ENCODE measurements at places on chromosomes 11 and 22. TPM values are rescaled to one million over a fixed set of nuclear protein-coding genes. Genes with fewer than 3 reads are reported as not detected.

DNA sequence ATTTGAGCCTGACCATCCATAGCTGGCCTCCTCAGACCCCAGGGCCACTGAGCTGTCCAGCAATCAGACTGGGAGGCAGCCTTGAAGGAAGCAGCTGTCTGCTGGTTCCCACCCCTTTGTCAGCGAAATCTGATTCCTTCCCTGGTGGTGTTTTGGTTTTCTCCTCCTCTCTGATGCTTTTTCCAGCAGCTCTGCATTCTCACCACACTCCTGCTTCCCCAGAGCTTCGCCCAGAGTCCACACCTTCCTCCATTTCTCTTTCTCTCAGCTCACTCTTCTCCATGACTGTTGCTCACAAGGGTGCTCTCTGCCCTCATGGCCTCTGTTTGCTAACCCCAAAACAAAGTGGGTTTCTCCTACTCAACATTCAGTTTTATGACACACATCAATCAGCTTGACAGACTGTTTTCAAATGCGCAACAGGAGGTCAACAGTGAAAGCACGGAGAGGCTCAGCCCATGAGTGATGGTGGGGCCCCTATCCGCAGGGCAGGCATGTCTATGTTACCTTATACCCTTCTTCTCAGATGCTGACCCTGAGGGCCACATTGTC lies 130.6 kb upstream of the MTNR1B start:
- no peak for DNase-seq

DNA sequence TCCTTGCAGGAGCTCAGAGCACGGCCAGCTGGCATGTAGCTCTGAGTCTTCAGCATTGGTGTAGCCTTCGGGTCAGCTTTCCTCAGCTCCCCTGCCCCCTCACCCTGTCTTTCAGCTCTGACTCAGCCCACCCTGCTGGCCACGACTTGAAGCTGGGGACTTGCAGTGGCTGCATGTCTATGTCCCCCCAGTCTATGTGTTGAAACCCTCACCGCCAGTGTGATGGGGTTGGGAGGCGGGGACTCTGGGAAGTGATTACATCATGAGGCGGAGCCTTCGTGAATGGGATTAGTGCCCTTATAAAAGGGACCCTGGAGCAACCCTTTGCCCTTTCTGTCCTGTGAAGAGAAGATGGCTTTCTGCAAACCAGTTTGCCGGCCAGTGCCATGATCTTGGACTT lies 111.1 kb downstream of the CTTN start:
- DNase-seq = peak; percentile 7

- no peak for DNase-seq
Measured at GRCh38 chr11:74069146-74070046, 60.5 kb upstream of the UCP3 start.

GRCh38 chr11:119100246-119100970 lies 1.2 kb downstream of the DPAGT1 start:
- DNase-seq = no peak

GRCh38 chr11:13183094-13183825 lies 94.3 kb upstream of the BMAL1 start:
- DNase-seq = no peak

GRCh38 chr11:87967459-87967858 lies 207.8 kb downstream of the RAB38 start:
- DNase-seq = no peak

GRCh38 chr11:117663821-117664220 lies 133.2 kb downstream of the DSCAML1 start:
- no peak for DNase-seq

Gene IL10RA
- 6.0 TPM for total RNA-seq

Gene IFITM10
- 0.77 TPM for total RNA-seq

DNA sequence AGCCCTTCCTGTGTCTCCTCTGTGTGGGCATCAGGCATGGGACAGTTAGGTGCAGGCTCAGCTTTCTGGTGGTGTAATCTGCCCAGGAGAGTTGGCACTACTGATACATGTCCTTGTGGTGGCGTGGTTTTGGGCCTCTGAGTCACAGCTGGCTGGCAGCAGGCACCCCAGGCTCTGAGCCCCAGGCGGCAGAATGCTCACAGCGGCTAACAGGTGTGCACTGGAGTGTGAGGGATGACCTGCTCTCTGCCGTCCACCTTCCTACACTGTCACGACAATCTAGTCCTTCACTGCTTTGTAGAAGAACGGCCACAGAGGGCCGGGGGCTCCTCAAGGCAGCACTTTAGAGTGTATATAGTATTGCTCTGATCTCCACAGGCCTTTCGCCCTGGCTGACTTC lies 100.3 kb upstream of the PITPNB start:
- peak; percentile 25 for DNase-seq

DNA sequence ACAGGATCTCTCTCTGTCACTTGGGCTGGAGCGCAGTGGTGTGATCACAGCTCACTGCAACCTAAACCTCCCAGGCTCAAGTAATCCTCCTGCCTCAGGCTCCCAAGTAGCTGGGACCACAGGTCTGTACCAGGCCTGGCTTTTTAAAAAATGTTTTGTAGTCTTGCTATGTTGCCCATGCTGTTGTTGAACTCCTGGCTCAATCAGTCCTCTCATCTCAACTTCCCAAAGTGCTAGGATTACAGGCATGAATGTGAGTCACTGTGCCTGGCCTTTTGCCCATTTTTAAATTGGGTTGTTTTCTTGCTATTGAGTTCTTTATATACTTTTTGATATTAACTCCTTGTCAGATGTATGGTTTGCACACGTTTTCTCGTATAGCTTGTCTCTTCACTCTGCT lies 33.0 kb upstream of the PITPNB start:
- DNase-seq = no peak

DNA sequence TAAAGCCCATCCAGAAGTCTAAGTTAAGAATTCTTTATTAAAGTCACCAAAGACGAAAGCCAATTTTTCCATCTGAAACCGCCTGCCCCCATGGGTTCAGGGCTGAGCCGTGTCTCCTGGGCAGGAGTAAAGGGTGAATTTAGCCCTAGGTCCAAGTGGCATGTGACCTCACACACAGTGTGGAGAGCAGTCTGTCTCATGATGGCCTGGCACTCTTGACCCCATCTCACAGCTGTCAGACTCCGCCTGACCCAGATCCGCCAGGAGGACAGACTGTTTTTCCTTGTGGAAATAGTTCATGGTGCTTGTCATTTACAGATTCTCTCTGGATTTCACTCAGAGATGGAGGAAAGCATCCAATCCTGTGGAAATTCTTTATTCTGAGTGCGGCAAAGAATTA lies 109.7 kb downstream of the GALNT18 start:
- no peak for DNase-seq

DNA sequence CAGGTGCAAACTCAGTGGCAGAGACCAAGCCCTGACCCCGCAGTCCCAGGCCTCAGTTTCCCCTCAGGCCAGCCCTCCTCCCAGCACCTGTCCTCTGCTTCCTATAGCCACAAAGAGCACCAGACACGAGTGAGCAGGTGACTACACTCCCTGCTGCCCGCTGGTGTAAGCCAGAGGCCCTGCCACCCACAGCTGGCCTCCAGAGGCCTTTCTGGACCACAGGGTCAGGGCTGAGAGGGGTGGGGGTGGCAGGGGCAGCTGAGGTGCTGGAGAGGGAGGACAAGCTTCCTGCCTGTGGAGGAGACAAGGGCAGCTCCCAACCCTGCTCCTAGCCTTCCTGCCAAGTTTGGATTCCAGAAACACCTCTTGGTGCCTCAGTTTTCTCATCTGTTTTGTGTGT lies 31.3 kb upstream of the WNT7B start:
- no peak for DNase-seq

DNA sequence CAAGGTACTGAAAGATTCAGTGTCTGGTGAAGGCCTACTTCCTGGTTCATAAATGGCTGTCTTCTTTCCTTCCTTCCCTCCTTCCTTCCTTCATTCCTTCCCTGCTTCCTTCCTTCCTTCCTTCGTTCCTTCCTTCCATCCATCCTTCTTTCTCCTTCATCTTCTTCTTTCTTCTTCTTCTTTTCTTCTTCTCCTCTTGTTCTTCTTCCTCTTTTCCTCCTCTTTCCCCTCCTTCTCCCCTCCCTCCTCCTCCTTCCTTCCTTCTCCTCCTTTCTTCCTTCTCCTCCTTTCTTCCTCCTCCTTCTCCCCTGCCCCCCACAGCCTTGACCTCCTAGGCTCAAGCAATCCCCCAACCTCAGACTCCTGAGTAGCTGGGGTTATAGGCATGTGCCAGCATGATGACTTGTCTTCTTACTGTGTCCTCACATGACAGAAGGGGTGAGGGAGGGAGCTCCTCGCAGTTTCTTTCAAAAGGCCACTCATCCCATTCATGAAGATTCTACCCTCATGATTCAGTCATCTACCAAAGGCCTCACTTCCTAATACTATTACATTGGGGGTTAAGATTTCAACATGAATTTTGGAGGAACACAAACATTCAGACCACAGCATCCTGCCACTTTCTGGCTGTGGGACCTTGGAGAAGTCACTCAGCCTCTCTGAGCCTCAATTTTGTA lies 22.6 kb upstream of the CCDC134 start:
- DNase-seq = no peak

DNA sequence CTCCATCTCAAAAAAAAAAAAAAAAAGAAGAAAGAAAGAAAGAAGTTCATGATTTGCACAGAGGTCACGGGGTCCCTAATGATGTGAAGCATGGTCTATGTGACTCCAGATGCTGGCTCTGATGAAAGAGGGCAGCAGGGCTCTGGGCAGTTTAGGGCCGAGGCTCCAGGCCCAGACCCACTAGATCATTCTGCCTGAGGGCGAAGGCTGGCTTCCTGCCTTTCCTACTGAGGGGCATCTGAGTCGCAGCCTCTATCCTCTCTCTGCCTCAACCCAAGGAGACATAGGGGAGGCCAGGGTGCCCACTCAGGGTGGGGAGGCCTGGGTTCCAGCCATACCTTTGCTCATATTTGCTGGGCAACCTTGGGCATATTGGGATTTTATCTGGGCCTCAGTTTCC lies 4.8 kb downstream of the SLC35E4 start:
- no peak for DNase-seq

DNA sequence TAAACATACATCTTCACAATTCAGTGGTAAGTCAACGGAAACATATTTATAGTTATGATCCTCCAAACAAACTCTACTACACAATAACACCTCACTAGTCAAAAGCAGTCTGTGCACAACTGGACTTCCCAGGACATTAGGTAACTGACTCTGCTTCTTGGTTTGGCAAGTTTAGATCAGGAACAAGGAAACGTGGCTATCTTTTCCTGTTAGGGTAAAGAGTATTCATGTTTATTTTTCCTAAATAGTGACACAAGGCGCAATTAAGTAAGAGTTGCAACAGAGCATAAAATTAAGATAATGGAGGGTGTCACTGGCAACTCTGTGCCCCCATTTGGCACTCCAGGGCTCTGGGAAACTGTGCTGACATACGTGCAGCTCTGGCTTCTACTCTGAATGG lies 70.2 kb upstream of the TP53AIP1 start:
- no peak for DNase-seq

- DNase-seq = no peak
Measured at GRCh38 chr11:85694385-85694980, 8.5 kb upstream of the CCDC89 start.

Gene TRPC6
- total RNA-seq = 0.62 TPM

- no peak for DNase-seq
Measured at GRCh38 chr11:69002570-69003231, 10.3 kb downstream of the MRGPRF start.

Gene OR5AN1
- not detected for total RNA-seq

Gene THY1
- total RNA-seq = 1.5 TPM

Gene CCDC73
- not detected for total RNA-seq

GRCh38 chr22:33921525-33922348 lies 1.5 kb upstream of the LARGE1 start:
- peak; percentile 80 for DNase-seq

DNA sequence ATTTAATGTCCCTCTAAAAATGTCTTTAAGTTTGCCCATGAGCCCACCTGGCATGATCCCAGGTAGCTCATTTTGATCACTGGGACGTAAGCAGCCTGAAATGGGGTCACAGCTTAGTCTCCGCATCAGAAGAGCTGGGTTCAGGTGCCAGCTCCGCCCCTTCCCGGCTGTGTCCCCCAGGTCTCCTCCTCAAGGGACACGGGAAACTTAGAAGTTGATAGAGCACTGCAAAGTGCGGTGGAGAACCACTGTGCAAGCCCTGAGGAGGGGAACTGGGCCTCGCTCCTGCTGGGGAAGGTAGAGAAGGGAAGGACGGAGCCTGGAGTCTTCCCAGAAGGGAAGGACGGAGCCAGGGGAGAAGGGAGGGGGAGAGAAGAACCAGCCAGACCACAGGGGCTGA lies 7.7 kb downstream of the TOM1 start:
- no peak for DNase-seq

GRCh38 chr11:70531281-70532065 lies 133.1 kb downstream of the CTTN start:
- peak; percentile 23 for DNase-seq

DNA sequence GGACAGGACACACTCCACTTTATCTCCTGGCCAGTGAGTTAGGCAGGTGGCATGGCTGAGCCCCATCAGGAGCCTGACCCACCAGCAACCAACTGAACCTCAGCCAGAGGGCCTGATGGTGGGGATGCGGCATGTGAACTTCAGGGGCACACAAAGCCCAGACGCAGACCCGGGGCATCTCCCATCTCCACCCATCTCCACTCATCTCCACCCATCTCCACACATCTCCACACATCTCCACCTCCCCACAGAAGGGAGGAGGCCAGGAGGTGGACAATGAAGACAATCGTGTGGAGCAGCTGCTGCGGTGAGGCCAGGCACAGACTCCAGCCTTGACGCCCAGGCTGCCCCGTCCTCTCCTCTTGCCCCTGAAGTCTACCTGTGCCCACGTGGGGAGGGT lies 340.8 kb downstream of the CTTN start:
- DNase-seq = peak; percentile 5

GRCh38 chr11:71342951-71343827 lies 90.8 kb upstream of the SHANK2 start:
- no peak for DNase-seq

DNA sequence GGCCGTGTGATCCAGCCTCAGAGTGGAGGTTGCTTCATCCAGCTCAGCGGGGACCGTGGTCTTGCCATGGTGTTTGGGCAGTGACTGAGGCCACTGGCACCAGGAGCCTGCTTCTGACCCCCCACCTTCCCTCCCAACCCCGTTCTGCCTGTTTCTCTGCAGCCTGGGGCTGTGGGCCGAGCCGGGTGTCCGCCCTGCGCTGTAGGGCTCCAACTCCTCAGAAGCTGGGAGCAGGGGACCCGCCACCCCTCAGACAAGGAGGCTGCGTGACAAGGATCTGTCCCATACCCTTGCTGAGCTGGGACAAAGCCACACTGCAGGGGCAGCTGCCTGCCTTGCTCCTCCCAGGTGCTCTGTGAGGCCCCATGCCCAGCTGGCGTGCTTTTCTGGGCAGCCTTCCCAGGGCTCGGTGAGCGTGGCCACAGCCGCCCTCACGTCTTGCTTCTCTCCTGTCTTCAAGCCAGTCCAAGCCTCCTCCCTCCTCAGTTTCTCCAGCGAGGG lies 11.7 kb upstream of the ARFGAP3 start:
- DNase-seq = peak; percentile 85

- peak; percentile 50 for DNase-seq
Measured at GRCh38 chr11:12430954-12431595, 53.7 kb downstream of the PARVA start.

All from left ventricle myocardium superior (tissue), 1 donor.